ENCODE measurements at places on chromosomes 11 and 22.

GRCh38 chr22:19630614-19631013 is 83.7 kb upstream of the SEPTIN5 start:
- no peak for DNase-seq

DNA sequence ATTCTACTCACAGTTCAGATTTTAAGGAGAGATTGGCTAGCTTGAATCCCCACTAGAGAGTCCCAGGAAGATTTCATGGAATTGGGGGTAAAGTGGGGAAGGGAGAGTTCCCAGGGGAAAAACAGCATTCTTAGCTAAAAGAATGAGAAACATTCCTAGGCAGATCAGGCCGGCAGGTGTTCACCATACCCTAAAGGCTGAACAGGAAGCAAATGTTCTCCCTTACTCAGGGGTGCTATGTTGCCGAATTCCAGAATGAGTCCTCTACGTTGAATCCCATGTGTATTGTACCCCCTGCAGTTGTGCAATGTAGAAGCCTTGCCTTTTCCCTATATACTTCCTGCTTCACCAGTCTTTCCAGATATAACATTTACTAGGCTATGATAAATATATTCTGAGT is 135.2 kb upstream of the NCAM1 start:
- no peak for DNase-seq

DNA sequence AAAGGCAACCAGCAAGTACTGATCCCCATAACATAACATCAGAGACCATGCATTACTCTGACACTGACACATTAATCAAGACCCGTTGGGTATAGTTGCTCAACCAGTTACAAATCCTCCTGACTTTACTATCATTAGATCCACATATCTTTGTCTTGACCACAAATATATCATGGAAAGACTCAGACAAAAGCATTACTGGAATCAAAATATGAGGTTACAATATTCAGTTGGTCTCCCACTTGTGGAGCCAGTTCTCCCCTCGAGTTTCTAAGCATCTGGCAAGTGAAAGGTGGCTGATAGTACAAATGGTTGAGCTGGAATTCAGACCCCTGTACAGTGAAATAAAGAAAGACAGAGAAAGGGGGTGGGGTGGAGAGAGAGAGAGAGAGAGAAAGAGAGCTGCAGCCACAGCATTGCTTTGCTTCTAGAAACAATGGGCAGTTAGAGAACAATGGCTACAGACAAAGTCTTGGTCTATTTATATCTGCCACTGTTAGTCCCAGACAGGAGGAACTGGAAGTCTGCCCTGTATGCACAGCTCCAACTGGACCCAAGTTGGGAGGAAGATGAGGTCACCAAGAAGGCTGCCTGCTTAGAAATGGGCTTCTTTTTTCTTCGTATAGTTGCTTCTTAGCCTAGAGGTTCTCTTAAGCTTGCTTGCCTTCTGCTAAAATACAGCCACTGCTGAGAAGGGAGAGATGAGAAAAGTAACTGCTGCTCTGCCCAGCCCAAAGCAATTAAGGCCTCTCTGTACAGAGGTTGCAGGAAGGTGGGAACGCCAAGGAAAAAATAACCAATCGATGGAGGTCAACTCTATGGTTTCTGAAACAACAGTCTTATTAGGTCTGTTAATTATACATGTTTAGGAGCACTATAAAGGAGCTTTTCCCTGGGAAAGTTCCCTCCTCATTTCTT is 85.5 kb downstream of the ETS1 start:
- DNase-seq, result no peak

DNA sequence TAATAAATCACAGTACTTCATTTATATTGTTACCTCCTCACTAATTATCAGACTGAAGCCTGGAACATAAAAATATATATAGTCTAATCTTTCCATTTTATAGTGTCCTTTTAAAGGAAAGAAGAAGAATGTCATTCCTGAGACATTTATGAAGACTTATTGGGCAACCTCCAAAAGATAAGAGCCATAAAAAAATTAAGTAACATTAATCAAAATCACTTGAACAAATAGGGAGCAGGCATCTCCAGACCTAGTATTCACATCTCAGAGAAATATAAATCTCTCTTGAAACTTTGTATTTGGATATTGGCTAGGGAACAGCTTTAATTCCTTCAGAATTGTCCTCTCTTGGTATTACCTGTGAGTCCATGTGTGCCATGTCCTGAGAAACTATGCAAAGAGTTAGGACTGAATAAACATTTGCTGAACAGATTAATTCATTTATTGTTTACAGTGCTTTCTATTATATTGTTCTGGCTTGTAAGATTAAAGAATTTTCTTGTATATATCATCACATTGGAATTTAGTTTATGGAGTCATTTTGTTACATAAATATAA is 530.5 kb upstream of the LRRC4C start:
- DNase-seq, result no peak

DNA sequence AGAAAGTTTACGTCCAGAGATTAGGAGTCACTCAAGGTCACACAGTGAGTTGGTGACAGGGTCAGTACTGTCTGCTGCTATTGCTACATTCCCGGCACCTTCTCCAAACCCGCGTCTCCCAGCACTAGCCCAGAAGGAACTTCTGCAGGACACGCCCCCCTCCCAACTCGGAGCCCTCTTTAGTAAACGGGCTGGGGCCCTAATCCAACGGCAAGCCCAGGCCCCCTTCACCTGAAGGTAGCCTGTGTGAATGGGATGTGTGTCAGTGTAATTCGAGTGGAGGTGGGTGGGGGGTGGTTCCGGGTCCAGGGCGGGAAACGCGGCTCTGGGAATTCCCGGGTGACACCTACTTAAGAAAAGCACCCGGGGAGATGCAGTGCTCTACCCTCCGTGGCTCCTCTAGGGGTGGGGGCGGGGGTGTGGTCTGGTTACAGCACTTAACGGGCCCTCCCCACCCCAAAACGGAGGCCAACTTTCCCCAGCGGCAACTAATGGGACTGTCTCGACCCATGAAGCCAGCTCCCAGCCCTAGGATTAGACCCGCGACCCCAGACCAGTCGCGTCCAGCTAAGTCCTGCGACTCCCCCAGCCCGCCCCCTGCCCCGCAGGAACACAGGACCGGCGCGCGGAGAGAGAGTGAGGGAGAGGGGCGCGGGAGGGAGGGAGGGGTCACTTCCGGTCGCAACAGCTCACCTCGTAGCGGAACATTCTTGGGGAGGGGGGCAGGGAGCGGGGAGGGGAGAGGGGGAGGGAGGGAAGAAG is 468 bp downstream of the PATL1 start:
- no peak for DNase-seq

GRCh38 chr11:19676475-19677380 is 35.9 kb upstream of the NAV2 start:
- no peak for DNase-seq

DNA sequence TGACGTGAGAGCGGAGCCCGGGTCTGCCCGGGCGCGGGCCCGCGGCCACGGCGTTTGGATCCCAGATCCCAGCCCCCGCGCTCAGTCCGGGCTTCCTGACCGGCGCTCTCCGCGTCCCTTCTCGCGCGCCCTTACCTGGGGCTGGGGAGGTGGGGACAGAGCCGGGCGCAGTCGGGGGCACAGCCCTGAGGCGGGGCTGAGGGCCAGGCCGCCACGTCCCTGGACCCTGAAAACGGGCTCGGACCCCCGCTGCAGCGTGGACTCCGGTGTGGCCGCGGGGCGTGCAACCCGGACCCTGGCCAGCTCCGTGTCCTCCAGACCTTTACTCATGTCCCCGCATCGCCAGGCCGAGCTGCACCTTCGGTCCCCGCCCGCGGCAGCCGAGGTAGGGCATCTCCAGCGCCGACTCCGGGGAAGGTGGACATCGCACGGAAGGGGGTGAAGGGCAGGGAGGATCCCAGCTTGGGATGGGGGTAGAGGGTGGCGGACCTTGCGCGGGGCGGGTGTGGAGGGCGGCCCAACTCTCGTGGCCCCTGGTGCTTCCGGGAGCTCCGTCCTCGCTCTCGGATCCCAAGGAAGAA is 9.9 kb upstream of the AIFM3 start:
- no peak for DNase-seq

DNA sequence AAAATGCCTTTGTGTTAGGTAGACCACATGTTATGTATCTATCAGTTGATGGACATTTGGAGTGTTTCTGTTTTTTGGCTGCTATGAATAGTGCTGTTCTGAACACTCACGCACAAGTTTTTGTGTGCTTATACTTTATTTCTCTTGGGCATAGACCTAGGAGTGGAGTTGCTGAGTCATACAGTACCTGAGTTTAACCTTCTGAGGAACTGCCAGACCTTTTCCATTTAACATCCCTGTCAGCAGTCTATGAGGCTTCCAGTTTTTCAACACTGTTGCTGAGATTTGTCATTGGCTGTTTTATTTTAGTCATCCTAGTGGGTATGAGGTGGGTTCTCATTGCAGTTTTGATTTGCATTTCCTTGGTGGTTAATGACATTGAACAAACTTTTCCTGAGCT is 4.4 kb downstream of the CTTN start:
- DNase-seq, result no peak

GRCh38 chr11:9527481-9528135 is 45.9 kb upstream of the WEE1 start:
- DNase-seq, result no peak
